GDM1 (cell line): ENCODE measurements at places on chromosomes 11 and 22.

GRCh38 chr11:107929611-107930200 is 1.5 kb downstream of the RAB39A start:
- DNase-seq = no peak

DNA sequence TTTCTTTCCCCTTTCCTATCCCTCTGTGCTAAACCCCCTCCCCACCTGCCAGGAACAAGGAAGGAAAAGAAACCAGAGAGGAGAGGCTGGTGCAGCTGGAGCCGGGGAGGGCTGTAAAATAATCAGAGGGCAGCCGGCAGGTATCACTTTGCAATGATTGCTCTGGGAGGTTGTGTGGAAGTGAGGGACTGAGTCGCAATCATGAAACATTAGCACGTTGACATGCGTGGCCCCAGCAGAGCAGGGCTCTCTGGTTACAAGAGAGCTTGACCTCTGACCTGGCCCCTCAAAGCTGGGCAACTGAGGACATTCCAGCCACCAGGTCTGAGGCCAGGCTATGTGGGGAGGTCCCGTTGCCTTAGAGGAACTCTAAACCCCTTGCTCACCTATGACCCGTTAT is 170.8 kb upstream of the BDNF start:
- DNase-seq = no peak

DNA sequence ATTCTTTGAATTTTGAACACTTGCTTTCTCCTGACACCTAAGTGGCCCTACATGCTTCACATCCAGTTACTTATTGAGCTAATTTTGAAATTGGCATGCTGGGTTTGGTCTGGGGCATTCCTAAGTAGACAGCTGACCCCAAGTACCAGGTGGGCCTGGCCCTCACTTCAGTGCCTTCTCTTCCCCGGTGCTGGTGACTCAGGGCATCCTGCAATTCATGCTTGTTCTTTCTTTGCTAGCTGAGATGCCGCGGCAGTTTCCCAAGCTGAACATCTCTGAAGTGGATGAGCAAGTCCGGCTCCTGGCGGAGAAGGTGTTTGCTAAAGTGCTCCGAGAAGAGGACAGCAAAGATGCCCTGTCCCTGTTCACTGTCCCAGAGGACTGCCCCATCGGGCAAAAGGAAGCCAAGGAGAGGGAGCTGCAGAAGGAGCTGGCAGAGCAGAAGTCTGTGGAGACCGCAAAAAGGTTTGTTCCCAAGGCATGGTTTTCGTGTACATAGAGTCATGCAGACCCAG is 6.3 kb downstream of the AMPD3 start:
- DNase-seq = no peak

- no peak for DNase-seq
These were observed 12.6 kb downstream of the SMTNL1 start for GRCh38 chr11:57549983-57550382.

DNA sequence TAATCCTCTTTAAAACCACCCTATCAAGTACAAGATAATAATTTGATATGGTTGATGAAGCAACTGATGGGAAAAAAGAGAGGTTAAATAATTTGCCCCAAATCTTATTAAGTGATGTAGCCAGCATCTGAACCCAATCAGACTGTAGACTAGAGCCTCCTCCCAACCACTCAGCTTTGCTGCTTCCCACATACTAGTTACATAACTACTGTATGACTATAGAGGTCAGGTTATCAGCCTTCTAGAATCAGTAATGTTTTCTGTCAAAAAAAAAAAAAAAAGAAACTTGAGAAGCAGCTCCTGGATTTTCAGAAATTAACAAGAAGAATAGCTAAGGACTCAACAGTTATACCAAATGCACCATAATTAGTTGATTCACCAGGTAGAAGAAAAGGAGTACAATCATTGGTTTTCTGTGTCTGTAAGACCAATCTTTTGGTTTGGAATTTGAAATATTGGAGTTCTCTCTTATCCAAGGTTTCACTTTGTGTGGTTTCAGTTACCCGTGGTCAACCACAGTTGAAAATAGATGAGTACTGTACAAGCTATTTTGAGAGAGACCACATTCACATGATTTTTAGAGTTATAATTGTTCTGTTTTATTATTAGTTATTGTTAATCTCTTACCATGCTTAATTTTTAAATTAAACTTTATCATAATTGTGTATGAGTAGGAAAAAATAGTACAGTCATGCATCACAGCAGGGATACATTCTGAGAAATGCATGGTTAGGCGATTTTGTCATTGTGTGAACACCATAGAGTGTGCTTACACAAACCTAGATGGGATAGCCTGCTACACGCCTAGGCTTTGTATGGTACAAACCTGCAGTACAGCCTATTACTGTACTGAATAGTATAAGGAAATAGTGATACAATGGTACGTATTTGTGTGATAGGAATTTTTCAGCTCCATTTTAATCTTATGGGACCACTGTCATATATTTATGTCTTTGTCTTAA is 72.2 kb downstream of the PDHX start:
- peak; percentile 5 for DNase-seq

GRCh38 chr11:76307396-76307795 is 73.5 kb downstream of the THAP12 start:
- no peak for DNase-seq
